ENCODE measurements at places on chromosomes 1 and 21.

DNA sequence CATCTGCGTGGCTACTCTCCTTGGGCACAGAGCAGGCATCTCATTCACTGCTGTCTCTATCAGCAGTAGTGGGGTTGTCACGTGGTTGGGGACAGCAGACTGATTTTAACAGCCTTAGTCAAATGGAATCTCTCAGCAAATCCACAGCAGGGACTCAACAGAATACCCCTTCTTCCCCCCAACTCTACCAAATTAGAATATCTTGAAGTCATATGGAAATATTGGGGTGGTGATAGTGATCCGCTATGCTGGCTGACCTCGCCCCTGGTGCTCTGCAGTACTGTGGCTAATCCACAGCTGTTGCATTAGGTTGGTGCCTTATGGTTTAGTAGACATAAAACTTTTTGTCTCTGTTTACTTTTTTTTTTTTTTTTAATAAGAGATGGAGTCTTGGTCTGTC is 23.9 kb downstream of the HHAT start:
- no peak for DNase-seq

- no peak for DNase-seq
Observed at GRCh38 chr21:17738176-17738953, 80.8 kb downstream of the C21orf91 start.

GRCh38 chr1:5770981-5771765 is 221.1 kb downstream of the NPHP4 start:
- no peak for DNase-seq

DNA sequence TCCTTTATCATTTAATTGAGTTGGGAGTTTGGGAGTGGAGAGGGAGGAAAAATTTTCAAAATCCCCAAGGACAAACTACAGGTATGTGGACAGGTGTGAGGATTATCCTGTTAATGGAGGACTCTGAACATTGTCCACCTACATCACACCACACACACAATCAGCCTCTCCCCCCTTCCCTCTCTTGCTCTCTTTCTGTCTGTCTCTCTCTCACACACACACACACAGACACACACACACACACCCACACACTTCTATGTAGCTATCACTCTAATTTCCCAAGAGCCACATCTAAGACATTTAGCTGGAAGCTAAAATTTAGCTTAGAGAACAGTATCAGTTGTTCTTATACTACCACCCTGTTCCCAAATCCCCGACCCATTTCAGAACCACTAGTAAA is 1.5 kb downstream of the S100A8 start:
- no peak for DNase-seq

DNA sequence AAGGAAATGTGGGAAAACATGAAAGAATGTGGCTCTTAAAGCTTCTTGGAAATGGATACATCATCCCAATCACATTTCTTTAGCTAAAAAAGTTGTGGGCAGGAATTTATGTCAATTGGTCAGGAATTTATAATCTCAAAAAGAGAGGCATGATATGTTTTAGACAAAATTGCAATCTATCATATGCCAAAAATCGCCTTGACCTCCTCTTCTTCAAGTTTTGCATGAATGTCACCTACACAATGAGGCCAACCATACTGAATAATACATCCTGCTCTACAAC is 42.4 kb downstream of the ATP6V1G3 start:
- peak; percentile 55 for DNase-seq

DNA sequence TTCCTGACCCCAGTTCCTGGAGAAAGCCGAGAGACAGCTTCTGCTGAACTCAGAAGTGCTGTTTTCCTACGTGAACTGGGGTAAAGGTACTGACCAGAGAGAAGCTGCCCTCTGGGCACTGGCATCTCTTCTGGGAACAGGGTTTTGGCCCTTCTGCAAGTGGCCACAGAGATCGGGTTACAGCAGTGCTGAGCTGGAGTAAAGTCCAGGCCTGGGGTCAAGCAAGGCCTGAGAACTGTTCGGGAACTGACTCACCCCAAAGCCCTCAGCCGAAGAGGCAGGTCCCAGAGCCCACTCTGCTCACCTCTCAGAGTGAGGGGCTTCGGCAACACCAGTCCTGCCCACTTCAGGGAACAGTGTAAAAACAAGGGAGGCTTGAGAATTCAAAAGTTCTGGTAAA is 177.2 kb upstream of the RUNX1 start:
- DNase-seq: no peak

DNA sequence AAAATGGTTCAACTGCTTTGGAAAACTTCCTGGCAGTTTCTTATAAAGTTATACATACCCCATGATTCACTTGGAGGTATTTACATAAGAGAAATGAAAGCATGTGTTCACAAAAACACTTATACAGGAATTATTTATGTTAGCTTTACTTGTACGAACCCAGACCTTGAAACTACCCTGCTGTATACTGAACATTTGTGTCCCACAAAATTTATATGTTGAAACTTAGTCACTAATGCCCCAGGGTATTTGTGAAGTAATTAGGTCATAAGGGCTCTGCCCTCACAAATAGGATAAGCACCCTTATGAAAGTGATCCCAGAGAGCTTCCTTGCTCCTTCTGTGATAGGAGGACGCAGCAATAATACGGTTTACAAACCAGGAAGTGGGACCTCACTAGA is 42.7 kb upstream of the B3GALT2 start:
- DNase-seq: no peak

DNA sequence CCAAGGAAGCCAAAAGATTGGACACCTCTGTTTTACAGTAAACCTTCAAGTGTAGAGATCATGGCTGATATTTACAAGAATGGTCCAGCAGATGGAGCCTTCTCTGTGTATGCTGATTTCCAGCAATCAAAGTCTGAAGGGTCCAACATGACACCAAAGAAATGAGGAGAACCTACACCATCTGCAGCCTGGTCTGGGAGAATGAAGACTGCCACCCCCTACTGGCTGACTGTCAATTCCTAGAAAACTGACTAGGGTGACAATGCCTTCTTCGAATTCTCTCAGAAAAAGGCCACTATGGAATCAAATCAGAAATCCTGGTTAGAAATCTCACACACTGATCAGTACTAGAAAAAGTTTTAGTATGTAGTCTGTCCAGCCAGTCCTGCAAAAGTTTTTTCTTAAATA is 83.3 kb downstream of the CDC42BPA start:
- DNase-seq: peak; percentile 67

DNA sequence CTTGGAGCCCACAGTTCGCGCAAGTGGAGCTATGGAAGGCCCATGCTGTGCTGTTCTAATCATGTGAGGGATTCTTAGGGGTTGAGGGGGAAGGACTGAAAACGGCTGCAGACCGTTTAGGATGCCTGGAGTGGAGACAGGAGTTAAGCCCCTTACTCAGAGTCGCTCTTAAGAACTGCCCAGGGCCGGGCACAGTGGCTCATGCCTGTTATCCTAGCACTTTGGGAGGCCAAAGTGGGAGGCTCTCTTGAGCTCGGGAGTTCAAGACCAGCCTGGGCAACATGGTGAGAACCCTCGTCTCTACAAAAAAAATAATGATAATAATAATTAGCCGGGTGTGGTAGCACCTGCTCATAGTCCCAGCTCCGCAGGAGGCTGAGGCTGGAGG is 1.1 kb downstream of the ZNF672 start:
- DNase-seq: no peak

DNA sequence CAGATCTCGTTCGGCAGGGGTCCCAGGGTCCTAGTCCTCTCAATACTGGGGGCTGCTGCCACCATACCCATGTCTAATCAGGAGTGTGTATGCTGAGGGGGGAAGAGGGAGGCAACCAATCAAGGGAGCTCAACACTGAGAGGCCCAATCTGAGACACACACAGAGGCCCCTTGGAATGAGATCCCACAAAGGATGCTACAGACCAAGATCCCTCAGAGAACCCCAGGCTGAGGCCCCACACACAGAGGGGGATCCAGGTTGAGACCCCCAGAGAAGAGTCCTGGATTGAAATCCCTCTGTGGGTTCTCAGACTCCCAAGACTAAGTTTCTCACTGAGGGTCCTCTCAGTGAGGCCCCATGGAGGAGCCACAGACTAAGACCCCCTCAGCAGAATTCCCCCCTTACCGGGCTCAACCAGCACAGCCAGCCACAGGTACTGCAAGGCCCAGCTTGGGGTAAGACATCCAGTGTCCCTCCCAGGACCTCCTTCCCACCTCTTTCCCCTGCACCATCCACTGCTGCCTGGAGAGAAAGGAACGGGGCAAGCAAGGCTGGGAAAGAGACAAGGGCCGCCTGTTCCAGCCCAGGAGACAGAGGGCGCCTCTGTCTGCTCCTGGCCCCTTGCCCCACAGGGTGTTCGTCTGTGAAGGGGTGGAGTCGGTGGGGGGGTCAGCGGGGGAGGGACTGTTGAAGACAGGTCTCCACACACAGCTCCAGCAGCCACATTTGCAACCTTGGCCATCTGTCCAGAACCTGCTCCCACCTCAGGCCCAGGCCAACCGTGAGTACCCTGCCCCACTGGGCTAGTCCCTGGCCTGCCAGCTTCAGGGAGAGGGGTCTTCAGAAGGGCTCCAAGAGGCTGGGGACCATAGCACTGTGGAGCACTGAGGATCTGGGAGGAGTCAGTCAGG is at the start of gene S100A1:
Gene S100A1, plus strand, starts transcription at position 720 of the 912 bp plus-strand sequence. CDS start 2,088 bp downstream, outside the sequence.
- no peak for DNase-seq

DNA sequence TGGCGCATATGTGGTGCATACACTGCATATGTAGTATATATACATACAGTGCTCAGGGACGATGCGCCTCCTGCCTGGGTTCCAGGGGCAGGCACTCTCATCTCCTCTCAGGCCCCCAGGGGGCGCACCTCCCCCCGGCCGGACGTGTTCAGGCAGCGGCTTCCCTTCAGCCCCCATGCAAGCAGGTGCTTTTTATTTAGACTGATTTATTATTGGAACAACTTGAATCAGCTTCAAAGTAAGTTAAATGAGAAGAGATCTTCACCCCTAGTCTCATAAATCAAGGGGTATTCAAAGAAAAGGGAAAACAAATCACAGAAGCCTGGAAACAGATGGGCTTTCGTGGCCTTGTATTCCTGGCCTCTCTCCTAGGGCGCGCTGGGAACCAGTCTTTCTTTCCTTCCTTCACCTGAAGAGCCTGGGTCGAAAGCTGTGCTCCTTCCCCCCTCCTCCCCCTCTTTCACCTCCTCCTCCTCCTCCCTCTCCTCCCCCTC is 64.6 kb downstream of the UBIAD1 start:
- DNase-seq: peak; percentile 18

GRCh38 chr1:11736746-11737639 is 1.1 kb downstream of the AGTRAP start:
- DNase-seq: peak; percentile 66

DNA sequence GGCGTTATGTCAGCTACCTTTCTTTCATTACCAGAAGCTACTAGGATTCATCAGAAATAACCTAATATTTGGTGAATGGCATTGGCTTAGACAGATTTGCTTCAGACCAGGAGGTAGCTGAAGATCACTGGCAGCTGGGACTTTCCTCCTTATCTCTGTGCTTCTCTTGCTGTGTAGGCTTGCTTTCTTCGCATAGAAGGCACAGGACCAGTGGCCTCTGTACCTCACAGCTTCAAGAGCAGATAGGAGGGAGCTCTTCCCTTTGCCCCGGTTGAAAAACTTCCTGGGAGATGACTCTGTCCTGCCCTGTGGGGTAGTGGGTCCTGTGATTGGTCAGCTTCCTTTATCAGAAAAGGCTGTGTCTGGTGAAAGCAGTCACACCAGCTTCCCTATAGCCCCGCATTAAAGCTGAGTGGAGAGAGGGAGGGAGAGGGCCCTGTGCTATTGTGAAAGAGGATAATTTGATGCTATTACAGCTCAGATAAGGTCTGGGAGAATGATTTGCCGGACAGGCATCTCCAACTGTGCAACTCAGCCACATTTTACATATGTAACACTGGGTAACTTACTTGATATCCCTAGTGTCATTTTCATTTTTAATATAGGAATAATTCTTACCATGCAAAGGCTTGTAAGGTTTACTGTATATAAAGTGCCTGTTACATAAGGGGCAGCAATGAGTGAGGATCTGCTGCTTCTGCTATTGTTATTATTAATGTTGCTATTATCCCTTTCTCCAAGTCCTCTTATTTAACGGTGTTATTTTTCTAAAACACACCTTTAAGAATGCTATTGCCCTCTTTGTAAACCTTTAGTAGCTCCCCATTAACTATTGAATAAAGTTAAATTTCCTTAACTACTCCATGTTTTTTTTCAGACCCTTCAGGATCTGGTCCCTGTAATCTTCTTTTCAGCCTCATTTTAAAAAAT is 31.6 kb downstream of the OSBPL9 start:
- DNase-seq: peak; percentile 80

DNA sequence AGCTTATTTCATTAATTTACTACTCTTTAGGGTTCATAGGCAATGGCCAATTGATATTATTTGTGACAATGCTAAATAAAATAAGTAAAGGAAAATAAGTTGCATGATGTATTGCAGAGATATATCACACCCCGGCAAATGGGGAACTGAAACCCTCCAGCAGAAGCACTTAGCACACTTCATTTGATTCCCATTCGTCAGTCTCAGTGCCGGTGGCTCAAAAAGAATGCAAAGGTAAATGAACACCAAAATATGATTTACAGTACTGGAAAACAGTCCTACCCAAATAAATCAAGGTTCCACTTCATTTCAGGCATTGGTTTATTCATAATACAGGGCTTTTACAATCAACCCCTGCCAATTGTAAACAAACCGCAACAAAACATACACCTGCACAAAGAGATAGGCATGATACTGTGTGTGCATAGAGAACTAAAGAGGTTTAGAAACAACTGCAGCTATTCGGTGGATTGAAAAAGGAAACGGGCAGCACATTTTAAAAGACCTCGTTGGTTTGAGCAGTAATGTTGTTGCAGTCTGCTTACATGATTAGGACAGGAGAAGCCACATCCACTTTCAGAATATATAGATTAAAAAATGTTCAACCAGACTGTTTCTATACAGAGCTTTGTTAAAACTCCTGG is 1019.2 kb downstream of the TTLL7 start:
- no peak for DNase-seq

DNA sequence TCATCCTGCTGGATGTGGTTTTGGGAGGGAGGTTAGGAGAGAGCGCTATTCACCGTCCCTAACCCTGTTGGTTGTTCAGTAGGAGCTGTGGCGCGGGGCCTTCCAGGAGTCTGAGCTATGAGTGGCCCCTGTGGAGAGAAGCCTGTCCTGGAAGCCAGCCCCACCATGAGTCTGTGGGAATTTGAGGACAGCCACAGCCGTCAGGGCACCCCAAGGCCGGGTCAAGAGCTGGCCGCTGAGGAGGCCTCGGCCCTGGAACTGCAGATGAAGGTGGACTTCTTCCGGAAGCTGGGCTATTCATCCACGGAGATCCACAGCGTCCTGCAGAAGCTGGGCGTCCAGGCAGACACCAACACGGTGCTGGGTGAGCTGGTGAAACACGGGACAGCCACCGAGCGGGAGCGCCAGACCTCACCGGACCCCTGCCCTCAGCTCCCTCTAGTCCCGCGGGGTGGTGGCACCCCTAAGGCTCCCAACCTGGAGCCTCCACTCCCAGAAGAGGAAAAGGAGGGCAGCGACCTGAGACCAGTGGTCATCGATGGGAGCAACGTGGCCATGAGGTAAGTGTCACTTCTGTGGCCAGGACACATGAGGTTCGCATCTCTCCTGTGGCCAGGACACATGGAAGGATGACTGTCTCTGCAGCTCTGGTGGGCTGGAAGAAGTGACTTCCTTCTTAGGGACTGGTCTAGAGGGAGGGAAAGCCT is 1.2 kb downstream of the ZC3H12A start:
- no peak for DNase-seq

- peak; percentile 67 for DNase-seq
Observed at GRCh38 chr1:40848530-40849189, 13.5 kb downstream of the CITED4 start.

All from fibroblast of skin of abdomen (primary cell).